ENCODE measurements at places on chromosomes 7 and 10. TPM values are rescaled to one million over a fixed set of nuclear protein-coding genes. Genes with fewer than 3 reads are reported as not detected.

DNA sequence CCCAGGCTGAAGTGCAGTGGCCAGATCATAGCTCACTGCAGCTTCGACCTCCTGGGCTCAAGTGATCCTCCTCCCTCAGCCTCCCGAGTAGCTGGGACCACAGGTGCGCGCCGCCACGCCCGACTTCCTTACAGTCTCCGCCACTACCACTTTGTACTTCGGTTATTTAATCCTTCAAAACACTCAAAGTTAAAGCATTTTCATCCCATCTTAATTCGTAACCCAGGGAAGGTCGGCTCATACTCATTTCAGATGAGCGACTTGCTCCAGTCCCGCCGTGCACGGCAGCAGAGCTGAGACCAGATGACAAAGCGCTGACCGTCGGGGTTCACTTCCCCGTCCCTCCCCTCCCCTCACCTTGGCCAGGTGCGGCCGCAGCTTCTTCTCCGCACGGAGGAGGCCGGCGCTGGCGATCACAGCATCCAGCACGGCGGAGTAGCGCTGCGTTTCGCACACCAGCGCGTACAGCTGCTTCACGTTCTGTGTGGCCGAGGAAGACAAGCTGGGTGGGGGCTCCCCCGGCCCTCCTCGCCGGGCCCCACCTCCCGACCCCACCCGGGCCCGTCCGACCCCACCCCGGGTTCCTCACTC, 457 bp downstream of the NSUN5 start:
- H3K36me3 ChIP-seq = peaks cover 44% of the 10 kb centered on the region
- peak overlapping the region; percentile 79 for H3K4me3 ChIP-seq
- H3K27me3 ChIP-seq = no peaks in the 10 kb centered on the region
- DNase-seq = no peak
- H3K27ac ChIP-seq = peak overlapping the region; percentile 11

- no peak for DNase-seq
- no peaks in the 10 kb centered on the region for H3K4me1 ChIP-seq
- no peak overlapping the region for H3K4me3 ChIP-seq
- H3K27ac ChIP-seq = no peak overlapping the region
Measured at GRCh38 chr7:22435720-22436119, 64.3 kb downstream of the STEAP1B start.

- H3K27ac ChIP-seq = no peak overlapping the region
- H3K36me3 ChIP-seq = no peaks in the 10 kb centered on the region
- H3K27me3 ChIP-seq = no peaks in the 10 kb centered on the region
Measured at GRCh38 chr10:46282842-46283574, 3.8 kb upstream of the ANTXRL start.

DNA sequence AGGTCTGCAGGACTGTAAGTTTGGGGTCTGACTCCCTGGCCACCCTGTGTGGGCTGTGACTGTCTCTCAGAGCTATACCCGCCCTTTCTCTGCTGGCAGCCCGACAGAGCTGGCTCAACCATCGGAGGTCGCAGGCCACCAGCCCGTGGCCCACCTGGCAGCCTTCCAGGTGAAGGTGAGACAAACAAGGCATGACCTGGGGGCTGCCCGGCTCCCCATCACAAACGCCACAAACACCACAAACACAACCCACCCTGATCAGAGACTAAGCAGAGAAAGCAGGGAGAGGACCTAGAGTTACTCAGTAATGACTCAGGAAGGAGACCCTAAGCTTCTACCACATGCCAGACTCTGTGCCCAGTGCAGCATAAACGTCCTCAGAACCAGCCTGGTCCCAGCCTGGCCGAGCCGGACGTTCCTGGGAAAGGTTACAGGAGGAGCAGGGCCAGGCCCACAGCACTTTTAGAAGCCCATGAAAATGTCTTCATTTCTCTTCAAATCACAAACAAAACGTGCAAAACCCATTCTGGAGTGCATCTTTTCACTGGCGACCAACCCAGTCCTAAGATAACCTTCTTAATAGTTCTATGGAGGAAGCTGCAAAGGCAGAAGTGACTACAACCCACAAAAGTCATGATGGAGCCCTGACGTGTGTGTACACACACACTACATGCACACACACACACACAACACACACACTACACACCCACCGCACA, 66.8 kb downstream of the MKI67 start:
- no peak for DNase-seq
- no peak overlapping the region for H3K4me3 ChIP-seq
- H3K27me3 ChIP-seq = no peaks in the 10 kb centered on the region
- H3K36me3 ChIP-seq = peaks cover 65% of the 10 kb centered on the region
- peaks cover 42% of the 10 kb centered on the region for H3K4me1 ChIP-seq
- H3K27ac ChIP-seq = no peak overlapping the region

DNA sequence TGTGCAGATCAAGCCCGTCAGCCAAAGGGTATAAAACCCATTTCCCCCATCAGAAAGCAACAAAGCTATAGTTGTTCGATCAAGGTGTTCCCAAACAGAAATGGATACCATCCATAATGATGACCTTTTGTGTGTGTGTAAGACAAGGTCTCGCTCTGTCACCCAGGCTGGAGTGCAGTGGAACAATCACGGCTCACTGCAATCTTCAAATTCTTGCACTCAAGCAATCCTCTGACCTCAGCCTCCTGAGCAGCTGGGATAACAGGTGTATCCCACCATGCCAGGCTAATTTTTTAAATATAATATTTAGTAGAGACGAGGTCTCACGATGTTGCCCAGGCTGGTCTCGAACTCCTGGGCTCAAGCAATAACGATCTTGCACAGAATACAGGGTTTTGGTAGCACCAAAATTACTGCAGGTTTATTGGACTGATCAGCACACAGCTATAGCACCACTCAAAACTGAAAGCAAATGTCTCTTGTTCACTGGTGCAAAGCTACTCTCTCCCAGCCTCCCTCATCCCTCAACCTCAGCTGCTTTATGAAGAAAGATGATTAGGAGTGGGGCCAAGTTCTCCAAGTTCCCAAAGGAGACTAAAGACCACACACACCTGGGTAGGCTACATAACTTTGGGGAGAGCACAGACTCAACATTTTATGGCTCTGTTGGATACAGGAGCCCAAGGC, 80.5 kb downstream of the ABI1 start:
- peaks cover 35% of the 10 kb centered on the region for H3K4me1 ChIP-seq
- no peak overlapping the region for H3K27ac ChIP-seq
- no peak overlapping the region for H3K4me3 ChIP-seq
- peaks cover 9% of the 10 kb centered on the region for H3K36me3 ChIP-seq
- DNase-seq = no peak

The UROS gene
- total RNA-seq = 18.6 TPM

The NKX6-2 gene
- total RNA-seq = not detected

The FXYD4 gene
- total RNA-seq = not detected

The GTF2I gene
- total RNA-seq = 105 TPM

The RBP3 gene
- not detected for total RNA-seq

Measured in CD4-positive, alpha-beta T cell (primary cell).